ENCODE measurements at places on chromosomes 6 and 20.

DNA sequence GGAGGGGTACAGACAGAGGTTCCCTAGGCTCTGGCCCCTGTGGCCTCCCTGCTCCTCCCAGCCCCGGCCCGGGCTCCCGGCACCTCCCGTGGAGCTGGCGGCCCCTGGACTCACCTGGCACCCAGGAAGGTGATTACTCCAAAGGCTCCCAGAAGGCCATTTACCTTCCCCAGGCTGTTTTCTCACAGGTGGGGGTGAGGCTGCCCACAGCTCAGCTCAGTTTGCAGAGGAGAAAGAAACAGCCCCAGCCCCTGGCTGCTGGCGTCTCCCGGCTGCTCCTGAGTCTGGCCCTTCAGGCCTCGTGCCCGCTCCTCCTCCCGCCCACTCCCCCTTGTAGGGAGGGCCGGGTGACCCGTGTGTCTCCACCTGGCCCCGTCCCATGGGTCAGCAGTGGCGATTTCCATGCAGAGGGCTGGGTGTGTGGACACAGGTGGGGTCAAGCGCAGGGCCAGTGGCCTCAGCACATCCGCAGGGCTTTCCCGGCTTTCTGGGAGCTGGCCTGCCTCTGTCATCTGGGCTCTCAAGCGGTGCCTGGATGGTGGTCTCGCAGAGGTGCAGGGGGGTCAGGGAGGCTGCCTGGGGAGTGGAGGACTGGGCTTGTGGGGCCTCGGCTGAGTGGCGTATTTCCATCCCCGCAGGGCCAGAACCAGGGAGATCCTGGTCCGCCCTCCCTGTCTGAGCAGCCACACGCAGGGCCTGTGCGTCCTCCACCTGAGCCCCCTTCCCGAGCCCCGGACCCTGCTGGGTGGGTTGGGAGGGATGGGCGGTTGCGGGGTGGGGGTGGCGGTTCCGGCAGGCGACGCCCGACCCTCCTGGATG, 20.2 kb upstream of the GATA5 start:
- no peak for DNase-seq
- peaks cover 9% of the 10 kb centered on the region for H3K4me1 ChIP-seq
- no peak overlapping the region for H3K4me3 ChIP-seq
- no peak overlapping the region for H3K27ac ChIP-seq
- no peaks in the 10 kb centered on the region for H3K36me3 ChIP-seq

DNA sequence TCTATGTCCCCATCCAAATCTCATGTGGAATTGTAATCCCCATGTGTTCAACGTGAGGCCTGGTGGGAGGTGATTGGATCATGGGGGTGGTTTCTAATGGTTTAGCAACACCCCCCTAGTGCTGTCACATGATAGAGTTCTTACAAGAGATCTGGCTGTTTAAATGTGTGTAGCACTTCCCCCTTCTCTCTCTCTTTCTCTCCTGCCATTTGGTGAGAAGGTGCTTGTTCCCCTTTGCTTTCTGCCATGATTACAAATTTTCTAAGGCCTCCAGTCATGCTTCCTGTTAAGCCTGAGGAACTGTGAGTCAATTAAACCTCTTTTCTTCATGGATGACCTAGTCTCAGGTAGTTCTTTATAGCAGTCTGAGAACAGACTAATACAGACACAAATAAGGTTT, 165.4 kb downstream of the OGFRL1 start:
- H3K36me3 ChIP-seq: no peaks in the 10 kb centered on the region
- no peak for DNase-seq
- H3K4me3 ChIP-seq: no peak overlapping the region
- no peak overlapping the region for H3K27ac ChIP-seq
- no peaks in the 10 kb centered on the region for H3K27me3 ChIP-seq
- no peaks in the 10 kb centered on the region for H3K4me1 ChIP-seq

DNA sequence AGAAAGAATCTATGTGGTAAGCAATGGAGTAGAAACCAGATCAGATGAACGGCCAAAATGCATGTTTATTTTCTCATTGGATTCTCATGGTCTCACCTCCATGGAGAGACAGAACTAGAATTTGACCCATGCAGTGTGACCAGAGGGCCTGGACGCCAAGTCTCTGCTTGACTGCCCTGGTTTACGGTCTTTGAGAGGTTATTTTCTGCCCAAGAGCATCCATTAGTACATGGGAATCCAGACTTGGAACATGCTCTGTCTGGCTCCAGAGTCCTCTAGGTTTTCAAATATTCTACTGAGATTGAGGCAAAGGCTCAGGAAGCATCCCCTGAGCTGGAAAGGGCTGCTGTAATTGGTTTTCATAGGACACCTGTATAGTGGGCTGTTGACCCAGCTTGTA, 45.5 kb upstream of the UST start:
- no peak for DNase-seq
- peaks cover 16% of the 10 kb centered on the region for H3K4me1 ChIP-seq
- H3K27ac ChIP-seq: peak overlapping the region; percentile 88
- no peaks in the 10 kb centered on the region for H3K36me3 ChIP-seq
- no peaks in the 10 kb centered on the region for H3K27me3 ChIP-seq

- H3K36me3 ChIP-seq: no peaks in the 10 kb centered on the region
- no peak for DNase-seq
- H3K27me3 ChIP-seq: no peaks in the 10 kb centered on the region
- H3K4me1 ChIP-seq: no peaks in the 10 kb centered on the region
- H3K4me3 ChIP-seq: no peak overlapping the region
Measured at GRCh38 chr6:148912252-148912651, 165.4 kb downstream of the UST start.

- DNase-seq: no peak
- H3K36me3 ChIP-seq: no peaks in the 10 kb centered on the region
- H3K4me3 ChIP-seq: no peak overlapping the region
- H3K4me1 ChIP-seq: no peaks in the 10 kb centered on the region
Measured at GRCh38 chr6:118968416-118968815, 33.5 kb upstream of the MCM9 start.

GRCh38 chr20:4038047-4038459, 22.7 kb upstream of the RNF24 start:
- H3K27me3 ChIP-seq: peaks cover 2% of the 10 kb centered on the region
- H3K4me3 ChIP-seq: peak overlapping the region; percentile 77
- peak overlapping the region; percentile 59 for H3K27ac ChIP-seq
- no peaks in the 10 kb centered on the region for H3K36me3 ChIP-seq

DNA sequence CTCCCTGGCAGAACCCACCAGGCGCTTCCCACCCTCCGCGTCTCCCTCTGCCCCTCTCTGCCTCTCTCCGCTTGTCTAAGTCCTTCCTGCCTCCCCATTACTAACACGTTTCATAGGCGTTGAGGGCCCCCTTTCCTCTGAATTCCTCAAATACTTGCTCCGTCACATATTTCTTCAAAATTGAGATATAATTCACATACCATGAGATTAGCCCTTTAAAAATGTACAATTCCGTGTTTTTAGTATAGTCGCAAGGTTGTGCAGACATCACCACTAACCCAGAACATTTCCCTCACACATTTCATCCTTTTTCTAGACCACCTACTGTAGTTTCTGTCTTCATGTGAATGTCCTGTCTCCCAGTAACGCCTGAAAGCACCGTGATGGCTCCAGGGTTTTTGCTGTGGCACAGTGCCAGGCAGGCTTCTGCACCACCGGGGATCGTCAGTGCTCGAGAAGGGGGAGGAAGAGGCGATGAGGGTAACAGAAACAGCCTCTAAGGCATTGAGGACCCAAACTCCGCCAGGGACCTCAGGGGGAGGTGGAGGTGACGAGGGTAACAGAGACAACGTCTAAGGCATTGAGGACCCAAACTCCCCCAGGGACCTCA, 141.9 kb upstream of the SNX9 start:
- H3K4me1 ChIP-seq: no peaks in the 10 kb centered on the region
- no peak for DNase-seq
- no peak overlapping the region for H3K27ac ChIP-seq
- no peaks in the 10 kb centered on the region for H3K27me3 ChIP-seq

DNA sequence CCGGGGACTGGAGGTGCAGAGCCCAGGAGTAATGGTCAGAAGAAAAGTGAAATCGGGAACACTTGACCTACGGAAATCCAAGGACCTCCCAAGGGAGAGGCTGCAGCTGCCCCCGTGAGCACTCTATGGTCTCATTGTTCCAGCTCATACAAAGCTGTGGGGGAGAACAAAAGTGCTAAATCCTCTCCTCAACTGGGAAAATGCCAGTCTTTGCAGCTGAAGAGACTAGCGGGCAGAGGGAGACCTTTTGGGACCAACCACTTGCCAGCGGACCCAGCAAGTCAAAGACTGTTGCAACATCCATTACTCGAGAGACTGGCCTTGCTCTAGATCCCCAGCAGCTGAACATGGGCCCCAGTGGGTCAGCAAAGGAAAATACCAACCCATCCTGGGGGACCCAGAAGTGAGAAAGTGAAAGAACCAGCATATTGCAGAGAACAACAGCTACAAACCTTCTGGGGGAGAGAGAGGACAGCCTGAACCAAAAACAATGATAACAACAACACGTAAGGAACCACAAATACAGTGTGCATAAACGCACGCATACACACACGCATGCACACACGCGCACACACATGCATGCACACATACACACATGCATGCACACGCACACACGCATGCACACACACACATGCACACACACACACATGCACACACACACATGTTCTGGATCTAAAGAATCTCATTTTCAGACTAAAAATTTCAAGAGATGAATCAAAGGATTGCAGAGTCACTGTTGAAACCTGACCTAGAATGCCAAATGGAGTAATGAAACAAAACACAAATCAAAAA, 24.7 kb upstream of the ELMO2 start:
- no peak overlapping the region for H3K27ac ChIP-seq
- H3K36me3 ChIP-seq: no peaks in the 10 kb centered on the region
- peaks cover 7% of the 10 kb centered on the region for H3K27me3 ChIP-seq
- H3K4me1 ChIP-seq: no peaks in the 10 kb centered on the region

- H3K27ac ChIP-seq: no peak overlapping the region
- H3K27me3 ChIP-seq: peaks cover 1% of the 10 kb centered on the region
- H3K4me1 ChIP-seq: peaks cover 5% of the 10 kb centered on the region
- H3K36me3 ChIP-seq: peaks cover 3% of the 10 kb centered on the region
- DNase-seq: no peak
Measured at GRCh38 chr6:118372413-118372812, 175.7 kb upstream of the PLN start.

DNA sequence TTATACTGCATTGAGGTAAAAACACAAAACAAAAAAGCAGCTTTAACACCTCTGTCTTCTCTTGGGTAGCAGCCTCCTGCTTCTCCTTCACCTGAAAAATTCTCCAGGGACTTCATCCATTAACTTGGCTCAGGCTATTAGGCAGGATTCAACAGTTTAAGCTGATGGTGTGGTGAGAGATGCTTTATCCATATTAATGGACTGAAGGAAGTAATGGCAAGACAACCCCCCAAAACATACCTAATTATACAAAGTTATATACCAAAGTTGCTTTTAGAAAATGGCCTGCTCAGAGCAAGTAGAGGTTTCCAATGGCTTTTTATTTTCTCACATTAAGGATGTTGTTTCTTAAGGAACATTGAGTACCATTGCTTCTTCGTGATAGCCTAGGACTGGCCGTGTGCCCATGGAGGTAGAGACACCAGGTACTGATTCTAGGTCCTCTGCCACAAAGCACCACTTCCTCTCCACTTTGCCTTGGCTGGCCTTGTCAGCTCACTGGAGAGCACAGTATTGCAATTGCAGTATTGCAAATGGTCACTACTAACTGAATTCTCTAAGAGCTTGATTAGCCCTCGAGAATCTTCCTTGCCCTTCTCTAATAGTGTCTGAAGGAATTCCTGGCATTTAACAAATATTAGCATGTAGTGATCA, 7.3 kb downstream of the EDN1 start:
- H3K4me3 ChIP-seq: no peak overlapping the region
- DNase-seq: no peak
- H3K4me1 ChIP-seq: no peaks in the 10 kb centered on the region
- no peak overlapping the region for H3K27ac ChIP-seq
- H3K36me3 ChIP-seq: no peaks in the 10 kb centered on the region

GRCh38 chr6:166251211-166251610, 57.0 kb downstream of the PRR18 start:
- H3K4me1 ChIP-seq: peaks cover 20% of the 10 kb centered on the region
- H3K27ac ChIP-seq: no peak overlapping the region
- peak overlapping the region; percentile 66 for H3K4me3 ChIP-seq
- H3K36me3 ChIP-seq: no peaks in the 10 kb centered on the region

DNA sequence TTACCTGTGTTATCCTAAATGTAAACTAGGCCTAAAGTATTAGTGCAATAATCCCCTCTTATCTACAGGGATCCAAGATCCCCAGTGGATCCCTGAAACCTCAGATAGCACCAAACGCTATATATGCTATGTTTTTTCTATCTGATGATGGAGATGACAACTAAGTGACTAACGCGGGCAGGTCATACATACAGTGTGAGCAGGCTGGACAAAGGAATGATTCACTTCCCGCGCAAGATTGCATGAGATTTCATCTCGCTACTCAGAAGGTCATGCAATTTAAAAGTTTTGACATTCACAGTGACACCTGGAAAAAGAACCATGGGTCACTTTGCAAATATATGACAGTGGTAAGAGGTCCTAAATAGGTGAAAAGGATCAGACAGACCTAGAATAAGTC, 875.9 kb downstream of the HACE1 start:
- no peak overlapping the region for H3K4me3 ChIP-seq
- no peak for DNase-seq
- no peaks in the 10 kb centered on the region for H3K27me3 ChIP-seq
- no peaks in the 10 kb centered on the region for H3K4me1 ChIP-seq
- no peaks in the 10 kb centered on the region for H3K36me3 ChIP-seq
- no peak overlapping the region for H3K27ac ChIP-seq

DNA sequence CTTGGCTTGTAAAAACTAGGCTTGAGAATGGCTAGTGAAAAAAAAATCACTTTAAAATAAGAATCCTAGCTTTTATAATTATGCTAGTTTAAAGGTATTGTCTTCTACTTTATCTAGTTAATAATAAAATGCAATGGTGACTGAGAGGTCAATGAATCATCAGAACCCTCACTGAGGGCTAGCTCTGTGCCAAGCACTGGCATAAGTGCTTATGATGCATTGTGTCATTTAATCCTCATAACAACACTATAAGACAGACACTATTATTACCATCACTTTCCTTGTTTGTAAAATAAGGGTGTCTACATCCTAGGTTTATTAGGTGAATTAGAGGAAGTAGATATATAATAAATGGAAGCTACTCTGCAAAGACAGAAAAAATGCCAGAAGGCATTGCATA, 144.3 kb downstream of the F13A1 start:
- peaks cover 3% of the 10 kb centered on the region for H3K27me3 ChIP-seq
- no peak for DNase-seq
- no peak overlapping the region for H3K4me3 ChIP-seq
- H3K4me1 ChIP-seq: no peaks in the 10 kb centered on the region

- no peaks in the 10 kb centered on the region for H3K36me3 ChIP-seq
- H3K4me1 ChIP-seq: no peaks in the 10 kb centered on the region
- no peak overlapping the region for H3K27ac ChIP-seq
Measured at GRCh38 chr6:2575236-2575635, 175.5 kb downstream of the MYLK4 start.
